ENCODE measurements at places on chromosomes 16 and 17.

GRCh38 chr17:9044772-9045463 is 23.6 kb downstream of the NTN1 start:
- no peak for DNase-seq

DNA sequence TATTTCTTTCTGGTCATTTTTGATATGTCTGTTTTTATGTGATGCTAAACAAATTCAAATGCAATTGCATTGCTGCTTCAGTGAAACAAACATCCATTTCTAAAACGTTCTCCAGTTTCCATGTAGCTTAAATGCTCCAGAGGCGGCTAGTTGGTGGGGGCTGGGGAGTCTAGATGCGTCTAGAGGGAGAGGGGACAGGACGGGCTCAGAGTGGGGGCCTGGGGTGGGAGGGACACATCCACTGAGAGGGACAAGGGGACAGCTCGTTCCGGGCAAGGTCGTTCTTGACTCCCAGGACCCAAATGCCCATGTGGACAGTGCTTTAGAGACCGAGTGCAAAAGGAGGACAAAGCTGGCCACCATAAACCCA is 102.3 kb downstream of the FOXL1 start:
- DNase-seq: no peak

GRCh38 chr17:40122999-40123810 is 1.4 kb downstream of the MSL1 start:
- no peak for DNase-seq

DNA sequence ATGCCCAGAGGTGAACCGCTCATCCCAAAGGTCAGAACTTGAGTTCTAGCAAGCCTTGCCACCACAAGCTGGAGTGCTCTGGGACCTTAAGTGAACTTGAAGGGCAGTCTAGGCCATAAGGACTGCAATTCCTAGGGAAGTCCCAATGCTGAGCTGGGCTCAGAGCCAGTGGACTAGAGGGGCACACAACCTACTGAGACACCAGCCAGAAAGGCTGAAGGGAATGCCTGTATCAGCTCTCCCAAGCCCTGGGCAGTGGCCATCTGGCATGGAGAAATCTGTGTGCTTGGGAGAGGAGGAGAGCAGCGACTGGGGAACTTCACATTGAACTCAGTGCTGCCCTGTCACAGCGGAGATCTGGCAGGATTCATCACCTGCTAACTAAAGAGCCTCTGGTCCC is 201.3 kb downstream of the CEP112 start:
- no peak for DNase-seq

DNA sequence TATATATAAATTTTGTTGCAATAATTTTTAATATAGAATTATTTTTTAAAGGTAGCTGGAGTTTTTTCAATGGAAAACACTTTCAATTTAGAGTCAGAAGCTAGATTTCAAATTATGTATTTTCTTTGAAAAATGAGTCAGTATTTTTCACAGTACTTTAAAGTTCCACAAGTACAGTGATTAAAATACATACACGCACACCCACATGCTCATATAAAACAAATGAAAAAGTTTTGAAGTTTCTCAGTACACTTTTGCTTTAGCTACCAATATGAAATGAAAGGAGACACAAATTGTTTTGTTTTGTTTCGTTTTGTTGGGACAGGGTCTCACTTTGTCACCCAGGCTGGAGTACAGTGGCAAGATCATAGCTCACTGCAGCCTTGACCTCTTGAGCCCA is 98.6 kb downstream of the CYB561 start:
- no peak for DNase-seq

All from thymus (tissue), 14 donors.